GM10248 (cell line): ENCODE measurements at places on chromosomes 5 and 9.

GRCh38 chr5:118968925-118969375 is 19.4 kb downstream of the DTWD2 start:
- no peak for DNase-seq

DNA sequence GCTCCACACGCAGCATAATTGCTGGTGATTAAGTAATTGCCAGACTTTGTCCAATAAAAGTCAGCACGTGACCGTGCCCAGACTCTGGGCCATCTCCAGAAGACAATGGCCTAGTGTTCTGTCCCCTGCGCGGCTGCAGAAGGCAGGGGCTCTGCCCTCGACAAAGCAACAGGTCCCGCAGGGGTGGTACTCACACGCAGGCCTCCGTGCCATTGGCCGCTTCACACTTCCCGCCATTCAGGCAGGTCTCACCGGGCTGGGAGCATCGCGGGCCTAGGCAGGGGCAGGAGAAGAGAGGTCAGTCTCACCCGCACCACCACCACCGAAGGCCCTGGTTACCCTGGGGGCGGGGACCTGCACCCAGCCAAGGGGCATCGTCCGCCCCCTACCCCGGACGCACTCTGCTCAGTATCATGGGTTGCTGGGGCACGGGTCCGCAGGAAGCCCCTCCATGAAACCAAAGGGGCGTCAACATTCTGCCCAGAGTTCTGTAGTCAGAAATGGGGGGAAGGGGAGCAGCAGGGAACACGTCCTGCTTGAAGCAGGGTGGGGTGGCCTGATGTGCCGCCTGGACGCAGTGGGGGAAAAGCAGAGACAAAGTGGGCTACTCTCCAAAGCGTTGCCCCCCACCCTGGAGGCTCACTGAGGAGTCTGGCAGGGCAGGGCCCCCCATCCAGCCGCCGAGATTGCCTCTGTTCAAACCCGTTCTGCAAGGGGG is 1.9 kb downstream of the NOTCH1 start:
- no peak for DNase-seq

- DNase-seq, result peak; percentile 52
These were observed 9.4 kb upstream of the BOD1 start for GRCh38 chr5:173625673-173626504.

DNA sequence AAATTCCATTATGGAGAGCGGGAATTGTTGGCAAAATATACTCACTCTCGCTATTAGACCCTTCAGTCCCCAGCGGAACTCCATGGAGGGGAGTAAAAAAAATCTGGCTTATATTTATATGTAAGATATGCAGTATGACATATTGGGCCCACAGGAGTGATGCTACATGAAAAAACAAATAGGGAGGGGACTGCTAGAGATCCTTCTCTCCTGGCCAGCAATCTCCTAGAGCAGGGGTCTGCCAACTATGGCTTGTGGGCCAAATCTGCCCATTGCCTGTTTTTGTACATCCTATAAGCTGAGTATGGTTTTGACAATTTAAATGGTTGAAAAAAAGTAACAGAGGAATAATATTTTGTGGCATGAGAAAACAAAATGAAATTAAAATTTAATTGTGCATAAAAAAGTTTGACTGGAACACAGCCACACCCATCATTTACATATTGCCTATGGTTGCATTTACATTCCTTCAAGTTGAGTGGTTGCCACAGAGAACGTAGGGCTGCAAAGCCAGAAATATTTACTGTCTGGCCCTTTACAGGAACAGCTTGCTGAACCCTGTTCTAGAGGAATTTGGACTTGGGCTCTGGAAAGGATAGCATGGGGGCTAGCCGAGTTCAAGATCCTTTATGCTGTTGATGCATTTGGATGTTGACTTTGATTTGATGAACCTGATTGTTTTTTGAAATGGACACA is 197.3 kb upstream of the CLINT1 start:
- DNase-seq, result no peak

- no peak for DNase-seq
These were observed 148.9 kb upstream of the GRHPR start for GRCh38 chr9:37273595-37273994.

DNA sequence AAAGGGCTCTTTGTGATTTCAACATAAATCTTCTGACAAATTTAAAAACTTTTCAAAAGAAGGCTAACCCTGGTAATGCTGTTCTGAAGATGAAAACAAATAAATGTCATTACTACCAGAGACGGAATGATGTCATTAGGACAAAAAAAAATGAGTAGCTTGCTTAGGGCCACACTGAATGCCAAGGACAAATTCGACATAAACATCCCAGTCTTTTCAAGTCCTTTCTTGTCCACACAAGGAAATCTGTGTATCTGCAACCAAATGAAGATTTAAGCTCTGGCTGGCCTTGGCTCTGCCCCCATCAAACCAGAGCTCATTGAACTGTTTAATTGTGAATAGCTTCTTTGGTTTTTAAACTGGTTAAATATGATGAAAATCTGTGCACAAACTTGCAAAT is 592.7 kb downstream of the TLE1 start:
- DNase-seq, result no peak

DNA sequence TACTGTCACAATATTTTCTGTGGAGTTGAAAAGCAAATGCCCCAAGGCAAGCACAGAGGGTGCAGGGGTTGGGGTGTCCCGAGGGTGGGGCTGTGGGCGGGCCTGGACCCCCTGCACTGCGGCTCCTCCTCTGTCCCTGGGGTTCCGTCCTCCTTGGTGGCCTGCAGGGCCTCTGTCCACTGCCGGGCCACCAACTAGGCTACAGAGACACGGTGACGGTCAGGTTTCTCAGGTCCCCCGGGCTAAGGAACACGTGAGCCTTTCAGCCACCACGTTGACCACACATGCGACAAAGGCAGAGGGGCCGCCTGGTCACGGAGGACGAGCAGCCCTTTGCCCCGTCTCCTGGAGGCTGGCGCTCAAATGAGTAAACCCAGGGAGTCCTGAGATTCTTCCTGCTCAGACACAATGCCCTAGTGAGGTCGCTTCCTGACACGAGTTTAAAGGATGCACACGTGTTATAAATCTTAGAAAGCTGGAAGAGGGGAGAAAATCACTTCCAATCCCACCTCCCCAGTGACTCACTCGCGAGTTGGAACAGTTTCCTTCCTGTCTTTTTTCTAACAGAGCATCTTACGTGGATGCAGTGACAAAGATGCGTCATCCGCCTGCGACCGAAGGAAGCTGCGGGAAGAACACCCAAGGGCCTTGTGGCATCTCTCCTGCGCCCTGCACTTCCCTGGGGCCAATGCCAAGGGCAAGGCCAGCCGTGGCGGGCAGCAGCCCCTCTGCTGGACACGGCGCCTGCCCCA is 24.8 kb upstream of the OBP2B start:
- no peak for DNase-seq

DNA sequence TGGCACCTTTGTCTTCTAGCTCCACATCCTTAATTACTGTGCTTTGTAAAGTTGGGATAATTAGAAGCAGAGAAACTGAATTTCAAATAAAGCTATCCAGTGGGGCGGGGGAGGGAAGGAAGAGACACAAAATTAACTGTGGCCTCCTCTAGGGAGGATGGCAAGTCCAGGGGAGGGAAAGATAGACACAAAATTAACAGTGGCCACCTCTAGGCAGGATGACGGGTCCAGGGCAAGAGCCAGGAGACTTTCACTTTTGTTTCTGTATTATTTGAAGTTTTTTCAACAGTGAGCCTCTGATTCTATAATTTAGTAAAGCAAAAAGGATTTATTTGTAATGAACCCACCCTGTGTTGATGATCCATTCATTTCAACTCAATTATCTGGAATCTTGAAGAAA is 335.9 kb downstream of the MSX2 start:
- DNase-seq, result peak; percentile 16

DNA sequence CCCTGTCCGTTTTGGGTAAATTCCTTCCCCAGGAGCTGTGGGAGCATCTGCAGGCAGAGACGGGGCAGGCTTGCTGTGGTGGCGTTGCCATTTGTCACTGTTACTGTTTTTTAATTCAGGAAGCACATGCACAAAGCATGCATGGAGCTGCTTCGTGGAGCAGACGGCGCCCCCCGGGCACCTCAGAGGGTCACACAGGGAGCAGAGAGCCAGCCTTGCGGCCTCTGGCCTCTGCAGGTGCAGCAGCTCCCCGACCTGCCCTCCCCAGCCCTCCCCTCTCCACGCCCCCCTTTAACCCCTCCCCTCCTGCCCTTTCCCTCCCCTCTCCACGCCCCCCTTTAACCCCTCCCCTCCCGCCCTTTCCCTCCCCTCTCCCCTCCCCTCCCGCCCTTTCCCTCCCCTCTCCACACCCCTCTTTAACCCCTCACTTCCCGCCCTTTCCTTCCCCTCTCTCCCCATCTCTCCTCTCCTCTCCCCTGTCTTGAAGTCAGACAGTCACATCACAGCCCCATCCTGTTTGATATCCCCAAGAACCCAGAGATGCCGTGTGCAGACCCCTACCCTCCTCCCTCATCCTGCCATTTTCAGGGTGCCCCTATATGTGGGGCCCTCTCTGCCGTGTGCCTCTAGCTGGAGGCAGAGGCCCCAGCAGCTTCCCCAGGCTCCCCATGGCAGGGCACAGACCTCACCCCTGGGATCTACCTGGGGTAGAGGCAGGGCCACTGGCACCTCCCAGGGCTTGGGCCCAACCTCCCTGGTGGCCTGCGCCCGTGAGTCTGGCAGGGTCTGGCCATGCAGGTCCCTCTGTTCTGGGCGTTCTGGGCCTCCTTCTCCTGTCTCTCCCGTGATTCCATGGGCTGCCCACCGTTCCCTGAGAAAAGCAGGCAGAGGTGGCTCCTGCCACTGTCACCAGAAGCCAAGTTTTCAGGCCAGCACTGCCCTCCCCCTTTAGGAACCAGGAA is 29.6 kb upstream of the UBAC1 start:
- peak; percentile 70 for DNase-seq

DNA sequence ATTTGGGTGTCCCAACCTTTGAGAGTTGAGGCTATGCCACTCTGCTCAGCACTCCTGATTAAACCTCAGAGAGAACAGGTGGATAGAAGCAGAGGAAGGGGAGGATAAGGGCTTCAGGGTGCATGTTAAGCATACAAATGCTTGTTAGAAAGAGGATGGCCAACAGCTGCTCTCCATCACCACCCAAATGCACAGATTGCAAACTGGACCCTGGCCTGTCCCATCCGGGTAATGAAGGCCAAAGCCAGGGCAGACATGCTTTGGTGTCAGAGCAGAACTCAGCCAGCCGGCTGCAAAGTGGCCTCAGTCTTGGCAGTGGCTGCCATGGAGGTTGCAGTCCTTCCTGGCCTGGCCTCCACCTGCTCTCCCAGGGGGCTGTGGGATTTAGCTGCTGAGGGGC is 84.3 kb downstream of the SIL1 start:
- no peak for DNase-seq

DNA sequence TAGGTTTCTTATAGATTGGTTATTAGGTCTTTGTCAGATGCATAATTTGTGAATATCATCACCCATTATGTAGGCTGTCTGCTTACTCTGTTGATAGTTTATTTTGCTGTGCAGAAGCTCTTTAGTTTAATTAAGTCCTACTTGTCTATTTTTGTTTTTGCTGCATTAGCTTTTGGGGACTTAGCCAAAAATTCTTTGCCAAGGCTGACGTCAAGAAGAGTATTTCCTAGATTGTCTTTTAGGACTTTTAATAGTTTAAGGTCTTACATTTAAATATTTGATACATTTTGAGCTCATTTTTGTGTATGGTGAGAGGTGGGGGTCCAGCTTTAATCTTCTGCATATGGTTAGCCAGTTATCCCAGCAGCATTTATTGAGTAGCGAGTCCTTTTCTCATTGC is 24.8 kb upstream of the ANGPTL2 start:
- no peak for DNase-seq

GRCh38 chr5:96605144-96605837 is 56.9 kb upstream of the CAST start:
- no peak for DNase-seq

- no peak for DNase-seq
These were observed 899 bp upstream of the MED10 start for GRCh38 chr5:6379246-6379645.

GRCh38 chr5:39816866-39817265 is 392.1 kb upstream of the DAB2 start:
- DNase-seq, result no peak

DNA sequence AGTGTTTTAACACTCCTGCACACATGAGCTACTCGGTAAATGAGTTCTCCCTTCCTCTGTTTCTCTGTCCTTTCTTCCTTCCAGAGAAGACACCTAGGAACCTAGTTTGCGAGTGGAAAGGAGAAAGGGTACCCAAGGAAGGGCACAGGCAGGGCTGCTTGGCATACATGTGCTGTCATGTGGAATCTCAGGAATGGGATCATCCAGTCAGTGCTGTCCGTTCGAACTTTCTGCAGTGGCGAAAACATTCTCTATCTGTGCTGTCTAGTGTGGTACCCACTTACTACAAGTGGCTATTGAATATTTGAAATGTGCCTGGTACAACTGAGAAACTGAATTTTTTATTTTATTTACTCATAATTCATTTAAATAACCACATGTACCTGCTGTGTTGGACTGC is 28.0 kb downstream of the NLN start:
- no peak for DNase-seq

DNA sequence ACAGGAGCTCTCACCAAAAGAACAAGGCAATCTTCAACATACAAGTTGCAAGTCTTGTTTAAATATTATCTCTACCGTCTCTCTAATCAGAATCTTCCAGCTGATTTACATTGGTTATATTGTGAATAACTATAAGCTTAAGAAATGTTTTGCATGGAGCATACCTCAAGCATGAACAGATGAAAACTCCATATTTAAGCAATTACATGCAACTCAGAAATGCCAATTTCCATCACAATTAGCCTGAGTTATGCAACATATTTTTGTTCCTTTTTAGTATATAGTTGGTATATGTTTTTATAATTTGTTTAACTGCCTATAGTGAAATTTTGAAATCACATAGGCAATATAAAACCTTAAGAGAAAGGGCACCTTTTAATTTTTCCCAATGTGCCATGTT is 142.5 kb downstream of the DENND1A start:
- no peak for DNase-seq

DNA sequence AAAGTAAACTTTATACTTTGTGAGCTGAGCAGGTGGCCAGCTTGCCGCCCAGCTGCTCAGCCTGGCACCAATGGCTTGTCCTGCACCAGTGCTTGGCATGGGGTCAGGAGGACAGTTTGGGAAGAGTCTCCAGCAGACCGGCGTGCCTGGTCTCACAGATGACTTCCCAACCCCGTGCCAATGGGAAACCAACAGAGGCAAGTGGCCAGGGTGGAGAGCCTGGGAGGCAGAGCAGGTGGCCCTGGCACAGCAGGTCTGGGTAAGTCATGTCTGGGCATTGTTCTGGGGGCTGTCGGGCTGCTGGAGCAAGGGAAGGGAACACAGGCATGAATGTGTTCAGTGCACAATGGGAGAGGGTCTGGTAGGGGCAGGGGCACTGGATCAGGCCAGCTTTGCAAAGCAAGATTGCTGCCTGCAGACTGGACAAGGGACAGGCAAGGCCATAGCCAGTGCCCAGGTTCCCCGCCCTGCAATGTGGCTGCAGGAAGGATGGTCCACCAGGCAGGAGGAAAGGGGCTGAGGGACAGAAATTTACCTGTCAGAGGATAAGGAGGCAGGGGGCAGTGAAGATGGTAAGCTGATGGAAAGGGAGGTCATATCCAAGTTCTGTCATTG is 76.2 kb upstream of the ALDH1B1 start:
- no peak for DNase-seq

DNA sequence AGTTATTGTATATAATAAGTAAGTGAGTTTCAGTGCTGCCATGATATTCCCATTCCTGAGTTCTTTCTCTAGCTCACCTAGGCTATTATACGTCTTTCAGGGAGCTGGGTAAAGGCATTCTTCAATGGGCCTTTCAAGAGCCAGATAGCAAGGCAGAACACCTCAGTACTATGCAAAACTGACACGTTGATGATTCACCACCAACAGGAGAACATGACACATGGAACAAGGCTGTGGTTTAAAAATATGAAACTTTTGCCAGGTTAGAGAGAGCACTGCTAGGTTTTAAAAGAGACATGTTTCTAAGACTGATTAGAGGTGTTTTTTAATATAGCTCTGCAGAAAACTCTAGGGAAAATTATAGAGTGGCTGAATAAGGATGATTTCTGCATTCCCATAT is 95.9 kb downstream of the UGCG start:
- peak; percentile 69 for DNase-seq
